ENCODE measurements at places on chromosomes 1 and 21.

DNA sequence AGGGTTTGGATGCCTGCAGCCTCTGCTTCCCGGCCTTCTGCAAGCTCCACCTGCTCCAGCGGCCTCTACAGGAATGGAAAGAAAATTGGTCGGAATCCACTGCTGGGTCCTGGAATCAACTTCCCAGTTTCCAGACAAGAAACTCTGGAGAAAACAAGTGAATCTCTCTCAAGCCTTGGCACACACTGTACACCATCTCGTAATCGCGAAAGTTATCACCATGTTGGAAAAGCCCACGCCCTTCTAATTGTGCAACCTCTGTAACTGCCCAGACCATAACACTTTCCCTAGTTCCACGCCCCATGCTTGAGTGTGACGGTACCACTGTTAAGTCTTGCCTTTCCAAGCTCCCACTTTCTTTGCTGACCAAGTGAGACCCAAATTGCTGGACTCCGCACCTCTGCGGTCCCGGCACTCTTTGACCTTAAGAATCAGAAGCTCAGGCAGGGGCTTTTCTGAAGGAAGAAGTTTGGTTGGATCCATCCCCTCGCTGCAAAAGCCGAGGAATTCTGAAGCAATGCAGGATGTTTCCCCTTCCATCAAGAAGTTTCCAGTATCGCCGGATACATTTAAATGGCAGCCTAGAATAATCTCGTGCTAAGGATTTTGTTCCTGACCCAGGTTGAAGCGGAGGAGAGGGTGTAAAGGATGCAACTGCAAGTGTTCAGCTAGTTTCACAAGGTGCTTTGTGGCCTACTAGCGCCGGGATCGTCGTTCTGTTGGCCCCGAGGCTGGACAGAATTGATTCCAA, 6.2 kb downstream of the NR5A2 start:
- DNase-seq, result no peak

GRCh38 chr21:33315946-33316710, 8.6 kb upstream of the IFNAR1 start:
- no peak for DNase-seq

DNA sequence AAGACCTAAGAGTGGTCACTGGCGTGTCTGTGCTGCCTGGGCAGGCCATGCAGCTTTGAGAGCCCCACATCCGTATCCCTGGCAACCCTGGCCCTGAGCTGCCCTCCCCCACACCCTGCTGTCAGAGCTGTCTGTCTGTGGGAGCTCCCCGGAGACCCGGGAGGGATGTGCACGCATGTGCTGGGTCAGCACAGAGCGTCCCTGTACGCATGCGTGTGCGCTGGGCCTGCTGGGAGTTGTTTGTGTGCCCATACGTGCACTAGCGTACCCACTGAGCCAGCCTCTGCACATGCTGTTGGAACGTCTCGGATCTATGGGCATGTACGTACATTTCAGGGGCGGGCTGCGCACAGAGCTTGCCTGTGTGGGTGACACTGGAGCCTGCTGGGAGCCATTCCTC, 89.3 kb downstream of the EPHB2 start:
- DNase-seq, result no peak

DNA sequence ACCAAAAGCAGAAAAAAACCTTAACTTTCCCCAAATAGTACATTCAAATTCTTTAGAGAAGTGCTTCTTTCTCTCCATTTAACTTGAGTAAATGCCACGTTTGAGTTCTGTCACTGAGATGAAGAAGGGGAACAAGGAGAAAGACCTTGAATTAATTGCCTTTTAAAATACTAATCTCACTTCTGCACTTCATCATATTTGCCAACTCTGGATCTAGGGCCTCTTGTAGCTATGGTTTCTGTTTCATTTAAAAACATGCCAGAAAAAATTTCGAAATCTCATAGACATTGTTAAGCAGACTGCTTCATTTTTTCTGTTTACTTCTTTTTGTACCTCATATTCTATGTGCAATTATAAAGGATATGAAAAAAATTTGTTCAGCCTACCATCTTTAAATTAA, 24.6 kb downstream of the MIXL1 start:
- DNase-seq, result no peak

DNA sequence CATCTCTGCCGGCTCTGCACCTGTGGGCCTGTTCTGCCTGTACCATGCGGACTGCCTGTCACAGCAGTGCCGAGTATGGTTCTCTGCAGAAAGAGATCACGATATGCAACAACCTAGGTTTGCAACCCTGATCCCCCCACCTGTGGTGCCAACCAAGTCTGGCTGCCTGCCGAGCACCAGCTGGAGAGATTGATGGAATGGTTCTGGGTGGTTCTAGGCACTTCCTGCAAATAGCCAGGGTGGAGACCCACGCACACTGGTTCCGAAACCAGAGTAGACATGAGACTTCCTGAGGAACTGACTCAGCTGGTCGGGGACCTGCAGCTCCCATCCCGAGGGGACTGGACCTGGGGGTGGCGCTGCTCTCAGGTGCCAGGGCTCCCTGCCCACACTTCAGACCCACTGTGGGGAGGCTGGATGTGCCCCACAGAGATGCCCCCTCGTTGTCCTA, 5.4 kb downstream of the TPRG1L start:
- DNase-seq, result no peak

DNA sequence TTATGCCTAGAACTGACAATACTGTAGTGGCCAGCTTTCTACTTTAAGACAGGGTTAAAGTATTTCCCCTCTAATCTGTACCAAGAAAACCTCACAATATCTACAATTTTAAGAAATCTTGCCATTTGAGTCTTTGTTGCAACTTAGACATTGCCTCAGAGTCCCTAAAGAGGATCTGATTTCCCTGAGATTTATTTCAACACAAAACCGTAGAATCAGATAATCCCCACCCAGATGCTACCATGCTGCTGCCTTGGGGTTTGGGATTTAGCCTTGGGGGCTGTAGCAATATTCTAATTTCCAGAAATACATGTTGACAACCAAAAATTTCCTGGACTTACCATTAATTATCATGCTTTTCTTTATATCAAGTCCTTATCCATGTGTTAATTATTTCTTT, 50.3 kb upstream of the DENND1B start:
- no peak for DNase-seq

DNA sequence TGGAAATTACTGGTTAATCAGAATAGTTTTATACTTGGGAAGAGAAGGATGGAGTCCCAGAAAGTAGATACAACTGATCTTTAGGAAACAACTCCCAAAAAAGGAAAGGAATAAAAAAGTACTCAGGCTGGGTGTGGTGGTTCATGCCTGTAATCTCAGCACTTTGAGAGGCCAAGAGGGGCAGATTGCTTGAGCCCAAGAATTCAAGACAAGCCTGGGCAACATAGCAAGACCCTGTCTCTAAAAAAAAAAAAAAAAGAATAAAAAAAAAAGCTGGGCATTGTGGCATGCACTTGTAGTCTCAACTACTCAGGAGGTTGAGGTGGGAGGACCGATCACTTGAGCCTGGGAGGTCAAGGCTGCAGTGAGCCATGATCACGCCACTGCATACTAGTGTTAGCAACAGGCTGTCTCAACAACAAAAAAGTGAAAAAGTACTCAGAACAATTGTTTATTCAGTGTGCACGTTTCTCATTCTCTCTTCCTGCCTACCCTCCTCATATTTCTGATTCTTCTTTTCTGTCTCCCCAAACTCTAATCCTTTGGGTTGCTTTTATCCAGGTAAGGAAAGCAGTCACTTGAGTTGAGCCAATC, 2.2 kb upstream of the DHCR24 start:
- no peak for DNase-seq

DNA sequence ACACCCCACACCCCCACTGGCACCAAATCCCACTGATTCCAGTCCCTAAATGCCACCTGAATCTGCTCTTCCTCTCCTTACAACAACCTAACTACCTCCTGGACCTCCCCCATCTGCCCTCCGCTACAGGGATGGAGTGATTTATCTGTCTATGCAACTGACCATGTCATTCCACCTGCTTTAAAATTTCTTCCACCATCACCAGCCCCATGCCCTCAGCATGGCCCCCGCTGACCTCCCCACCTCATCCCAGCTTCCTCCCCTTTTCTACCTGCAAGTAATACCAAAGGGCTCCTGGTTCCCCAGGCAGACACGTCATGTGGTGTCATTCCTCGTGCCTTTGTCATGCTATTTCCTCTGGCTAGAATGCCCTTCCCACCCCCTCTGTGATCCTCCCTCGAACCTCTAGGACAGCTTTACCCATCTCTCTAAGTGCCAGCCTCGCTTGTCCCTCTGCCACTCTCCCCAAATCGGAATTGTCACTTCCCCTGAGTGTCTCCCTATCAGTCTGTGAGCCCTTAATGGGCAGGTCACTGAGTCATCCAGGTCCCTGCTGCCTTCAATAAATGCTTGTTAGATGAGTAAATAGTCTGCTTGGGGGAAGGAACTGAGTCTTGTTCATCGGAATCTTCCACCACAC, 3.7 kb downstream of the GJB4 start:
- no peak for DNase-seq

- DNase-seq, result no peak
Observed at GRCh38 chr21:34282223-34282622, 81.6 kb upstream of the KCNE2 start.

- peak; percentile 65 for DNase-seq
Observed at GRCh38 chr1:9078015-9078751, 8.7 kb upstream of the SLC2A5 start.

DNA sequence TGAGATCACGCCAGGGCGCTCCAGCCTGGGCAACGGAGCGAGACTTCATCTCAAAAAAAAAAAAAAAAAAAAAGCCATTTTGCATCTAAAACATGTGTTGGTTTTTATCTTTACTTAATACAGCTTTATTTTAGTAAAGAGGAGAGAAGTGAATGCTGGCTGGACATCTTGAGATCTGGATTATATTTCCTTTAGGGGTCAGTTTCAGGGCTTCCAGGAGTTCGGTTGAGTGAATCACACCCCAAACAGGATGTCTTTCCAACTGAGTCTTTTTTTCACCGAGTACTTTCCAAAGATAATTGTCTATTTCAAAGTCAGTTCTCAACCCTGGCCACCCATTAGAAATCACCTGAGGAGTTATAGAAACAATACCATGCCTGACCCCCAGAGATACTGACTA, 16.6 kb upstream of the IPP start:
- peak; percentile 36 for DNase-seq

DNA sequence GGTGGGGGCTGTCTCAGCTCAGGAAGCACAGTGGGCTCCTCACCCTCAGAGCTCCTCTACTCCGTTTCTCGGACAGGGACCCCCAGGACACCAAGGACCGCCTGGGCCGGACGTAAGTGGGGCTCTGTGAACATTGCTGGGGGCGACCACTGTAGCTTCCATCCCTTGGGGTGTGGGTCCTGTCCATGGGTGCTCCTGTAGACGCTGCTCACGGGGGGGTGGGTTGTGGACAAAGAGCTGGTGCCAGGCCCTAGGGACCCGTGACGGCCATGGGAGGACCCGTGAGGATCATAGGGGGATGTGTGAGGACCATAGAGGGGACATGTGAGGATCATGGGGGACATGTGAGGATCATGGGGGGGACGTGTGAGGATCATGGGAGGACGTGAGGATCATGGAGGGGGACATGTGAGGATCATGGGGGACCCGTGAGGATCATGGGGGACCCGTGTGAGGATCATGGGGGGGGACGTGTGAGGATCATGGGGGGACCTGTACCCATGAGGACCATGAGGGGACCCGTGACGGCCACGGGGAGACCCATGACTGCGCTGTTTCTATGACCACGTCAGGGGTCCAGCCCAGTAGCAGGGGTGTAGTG, 18.1 kb downstream of the COL6A1 start:
- DNase-seq, result no peak

- no peak for DNase-seq
Observed at GRCh38 chr1:44590475-44590874, 83.8 kb downstream of the TMEM53 start.

- DNase-seq, result peak; percentile 34
Observed at GRCh38 chr1:196317535-196318522, 290.4 kb downstream of the KCNT2 start.

DNA sequence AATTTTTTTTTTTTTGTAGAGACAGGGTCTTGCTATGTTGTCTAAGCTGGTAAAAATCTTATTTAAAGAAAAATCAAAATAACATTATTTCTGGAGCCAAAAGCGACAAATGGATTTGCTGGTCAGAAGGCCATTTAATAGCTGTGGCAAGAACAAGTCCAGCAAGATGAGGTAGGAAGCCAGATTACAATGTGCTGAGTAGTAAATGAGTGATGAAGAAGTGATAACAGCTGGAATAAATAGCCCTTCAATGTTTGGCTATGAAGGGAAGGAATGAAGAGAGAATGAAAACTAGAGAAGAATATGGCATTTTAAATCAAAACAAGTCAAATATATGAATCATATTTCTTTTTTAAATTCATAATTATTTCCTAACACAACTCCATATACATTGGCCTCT, 34.5 kb downstream of the SYDE2 start:
- DNase-seq, result no peak

- no peak for DNase-seq
Observed at GRCh38 chr1:38291906-38292521, 245.4 kb upstream of the POU3F1 start.

- DNase-seq, result no peak
Observed at GRCh38 chr1:231933711-231934626, 307.4 kb downstream of the DISC1 start.

DNA sequence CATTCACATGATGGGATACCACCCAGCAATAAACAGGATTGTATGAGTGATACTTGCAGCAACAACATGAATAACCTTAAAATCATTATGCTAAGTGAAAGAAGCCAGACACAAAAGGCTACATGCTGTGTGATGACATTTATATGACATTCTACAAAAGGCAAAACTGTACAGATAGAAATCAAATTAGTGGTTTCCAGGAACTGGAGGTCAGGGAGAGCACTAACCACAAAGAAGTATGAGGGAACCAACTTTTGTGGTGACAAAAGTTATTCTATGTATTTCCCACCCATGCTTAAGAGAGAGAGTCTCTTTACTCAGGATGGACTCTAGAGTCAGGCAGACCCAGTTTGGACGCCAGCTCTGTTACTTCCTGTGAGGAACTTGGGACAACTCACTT, 364.5 kb upstream of the DAB1 start:
- DNase-seq, result peak; percentile 8

All from astrocyte of the cerebellum (primary cell).